ENCODE measurements at places on chromosomes 5 and 9.

DNA sequence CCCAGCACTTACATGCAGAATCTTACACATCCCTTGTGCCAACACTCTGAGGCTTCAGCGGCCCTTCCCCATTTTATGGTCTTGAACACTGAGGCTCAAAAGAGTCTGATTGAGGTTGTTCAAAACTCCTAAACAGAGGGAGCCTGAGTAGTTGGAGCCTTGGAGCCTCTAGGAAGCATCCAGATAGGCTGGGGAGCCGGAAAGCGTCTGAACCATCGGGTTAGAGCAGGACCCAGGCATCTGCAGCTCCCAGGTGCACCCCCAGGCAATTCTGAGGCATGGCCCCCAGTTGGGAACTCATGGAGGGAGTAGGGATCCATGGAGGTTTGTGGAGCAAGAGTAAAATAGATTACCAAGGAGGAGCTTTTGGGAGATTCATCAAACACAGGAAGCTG lies 3.8 kb downstream of the OLFML2A start:
- no peak for DNase-seq

- no peak for DNase-seq
These were observed 26.3 kb upstream of the TTC1 start for GRCh38 chr5:159982421-159983173.

DNA sequence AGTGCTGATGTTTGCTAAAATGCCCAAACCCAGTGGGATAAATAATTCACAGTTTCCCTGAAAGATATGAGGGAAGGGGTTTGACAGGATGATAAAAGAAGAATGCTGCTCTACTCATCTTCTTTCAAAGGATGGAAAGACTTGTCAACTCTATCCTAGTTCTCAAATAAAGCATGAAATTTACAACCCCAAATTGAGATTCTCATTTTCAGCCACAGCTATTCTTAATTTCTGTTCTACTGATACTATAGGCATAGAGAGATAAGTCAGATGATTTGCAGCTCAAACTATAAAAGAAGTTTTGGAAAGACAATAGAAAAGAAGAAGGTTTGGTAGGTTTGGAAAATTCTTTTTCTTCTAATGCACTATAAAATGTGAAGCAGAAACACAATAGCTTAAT lies 542.6 kb downstream of the CSNK1G3 start:
- DNase-seq: no peak

GRCh38 chr9:34179213-34180136 lies 632 bp downstream of the UBAP1 start:
- no peak for DNase-seq

- no peak for DNase-seq
These were observed 65.5 kb downstream of the EBF1 start for GRCh38 chr5:159034083-159034824.

GRCh38 chr5:32501071-32502002 lies 56.8 kb upstream of the ZFR start:
- no peak for DNase-seq

- no peak for DNase-seq
These were observed 17.8 kb upstream of the ZDHHC11 start for GRCh38 chr5:868428-869135.

DNA sequence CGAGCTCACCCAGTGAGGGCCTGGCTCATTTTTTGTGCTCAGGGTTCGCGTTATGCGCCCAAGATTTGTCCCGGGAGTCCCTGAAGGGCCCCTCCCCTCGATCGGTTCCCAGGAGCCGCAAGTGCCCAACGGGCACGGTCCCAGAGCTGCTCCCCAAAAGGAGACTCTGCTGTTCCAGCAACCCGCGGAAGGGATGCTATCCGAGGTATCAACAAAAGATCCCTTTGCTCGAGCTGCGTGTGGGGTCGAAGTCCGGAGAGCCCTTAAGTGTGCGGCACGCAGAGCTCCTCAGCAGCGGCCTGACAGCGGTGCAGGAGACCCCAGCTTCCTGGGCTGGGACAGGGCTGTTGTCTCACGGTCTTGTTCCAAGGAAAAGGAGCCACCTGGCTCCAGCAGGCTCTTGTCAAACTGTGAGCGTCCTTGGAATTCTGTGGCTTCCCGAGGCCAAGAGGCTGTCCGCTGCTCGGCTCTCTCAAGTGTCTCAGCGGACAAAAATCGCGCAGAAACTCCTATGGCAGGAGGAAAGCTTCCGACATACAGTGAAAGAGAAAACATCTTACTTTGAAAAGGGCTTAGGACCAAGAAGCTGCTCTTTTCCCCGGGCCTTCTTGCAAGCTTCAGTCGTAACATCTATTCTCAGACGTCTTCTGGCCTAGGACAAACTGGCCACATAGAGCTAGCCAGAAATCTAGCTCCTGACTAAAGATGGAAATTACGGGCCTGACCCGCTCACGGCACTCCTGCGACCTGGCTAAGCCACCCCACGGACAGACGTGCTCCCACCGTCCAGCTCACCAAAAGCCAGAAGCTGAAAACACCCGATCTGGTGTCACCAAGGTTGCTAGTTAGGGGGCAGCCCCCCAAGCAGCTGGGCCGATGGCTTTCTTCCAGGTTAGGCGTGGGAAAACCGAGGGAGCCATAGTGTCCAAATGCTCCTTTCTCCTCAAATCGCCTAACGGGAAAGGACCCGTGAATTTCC lies 2.6 kb upstream of the FOXB2 start:
- no peak for DNase-seq

DNA sequence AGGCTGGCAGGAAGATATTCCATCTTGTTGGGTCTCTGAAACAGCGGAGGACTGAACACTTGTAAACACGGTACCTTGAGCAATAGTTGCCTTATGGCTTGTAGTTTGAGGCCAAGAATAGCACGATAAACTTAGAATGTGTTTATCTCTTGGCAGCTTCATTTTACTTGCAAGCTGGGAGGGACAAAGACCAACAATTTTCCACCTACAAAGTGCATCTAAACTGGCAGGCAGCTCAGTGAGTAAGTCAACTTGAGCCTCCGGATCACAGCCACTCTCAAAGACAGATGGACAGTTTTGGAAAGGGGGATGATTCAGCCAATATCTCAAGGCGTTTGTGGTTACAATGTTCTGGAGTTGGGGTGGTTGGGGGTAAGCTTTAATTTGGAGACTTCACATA lies 652.6 kb downstream of the CETN3 start:
- no peak for DNase-seq

DNA sequence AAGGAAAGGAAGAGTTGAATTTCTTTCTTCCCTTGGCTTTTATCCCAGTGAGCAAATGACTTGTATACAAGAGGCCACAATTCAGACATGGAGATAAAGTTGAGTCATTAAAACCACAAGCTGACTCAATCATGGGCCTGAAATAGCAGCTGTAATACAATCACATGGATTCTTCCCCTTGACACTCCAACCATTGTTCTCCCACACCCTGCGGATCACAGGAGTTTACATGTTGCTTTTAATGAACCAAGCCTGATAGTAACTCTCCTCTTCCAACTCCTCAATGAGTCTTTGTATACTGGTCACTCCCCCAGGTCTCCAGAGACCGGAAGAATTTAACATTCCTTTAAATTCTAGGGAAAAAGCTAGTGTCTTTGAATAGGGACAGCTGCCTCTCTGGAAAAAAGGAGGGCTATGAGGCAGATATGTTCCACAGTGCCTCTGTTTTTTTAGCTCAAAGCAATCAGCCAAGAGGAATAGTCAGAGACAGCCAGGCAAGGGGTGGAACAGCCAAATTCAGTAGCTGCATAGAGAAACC lies 32.4 kb downstream of the PCDHGC5 start:
- no peak for DNase-seq

DNA sequence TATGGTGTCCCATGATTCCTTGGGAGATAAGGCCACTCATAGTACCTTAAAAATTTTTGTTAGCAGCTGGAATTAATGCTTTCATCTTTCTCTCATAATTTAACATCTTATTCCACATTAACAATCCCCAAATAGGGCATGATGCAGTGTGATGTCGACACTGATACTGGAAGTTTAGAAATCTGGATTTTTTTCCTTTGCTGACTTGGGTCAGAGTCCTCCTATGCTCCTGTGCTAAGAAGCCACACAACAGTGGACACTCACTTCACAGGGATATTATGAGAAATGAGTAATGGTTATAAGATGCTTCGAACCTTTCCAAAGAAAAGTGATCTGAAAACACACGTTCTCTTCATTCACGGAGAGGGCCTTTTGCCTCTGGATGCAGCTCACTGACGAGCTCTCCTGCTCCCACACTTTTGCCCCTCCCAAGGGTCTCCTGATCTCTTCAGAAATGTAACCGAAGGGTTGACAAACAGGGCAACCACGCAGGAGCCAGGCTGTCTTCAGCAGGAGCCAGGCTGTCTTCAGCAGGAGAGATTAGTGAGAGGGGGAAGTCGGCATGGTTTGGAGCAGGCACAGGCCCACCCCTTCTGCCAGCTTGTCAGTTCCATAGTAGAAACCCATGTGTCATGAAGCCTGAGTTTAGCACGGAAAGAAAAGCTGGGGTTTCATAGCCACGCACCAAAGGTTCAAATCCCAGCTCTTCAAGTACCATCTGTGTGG lies 247.8 kb downstream of the AOPEP start:
- DNase-seq: no peak

DNA sequence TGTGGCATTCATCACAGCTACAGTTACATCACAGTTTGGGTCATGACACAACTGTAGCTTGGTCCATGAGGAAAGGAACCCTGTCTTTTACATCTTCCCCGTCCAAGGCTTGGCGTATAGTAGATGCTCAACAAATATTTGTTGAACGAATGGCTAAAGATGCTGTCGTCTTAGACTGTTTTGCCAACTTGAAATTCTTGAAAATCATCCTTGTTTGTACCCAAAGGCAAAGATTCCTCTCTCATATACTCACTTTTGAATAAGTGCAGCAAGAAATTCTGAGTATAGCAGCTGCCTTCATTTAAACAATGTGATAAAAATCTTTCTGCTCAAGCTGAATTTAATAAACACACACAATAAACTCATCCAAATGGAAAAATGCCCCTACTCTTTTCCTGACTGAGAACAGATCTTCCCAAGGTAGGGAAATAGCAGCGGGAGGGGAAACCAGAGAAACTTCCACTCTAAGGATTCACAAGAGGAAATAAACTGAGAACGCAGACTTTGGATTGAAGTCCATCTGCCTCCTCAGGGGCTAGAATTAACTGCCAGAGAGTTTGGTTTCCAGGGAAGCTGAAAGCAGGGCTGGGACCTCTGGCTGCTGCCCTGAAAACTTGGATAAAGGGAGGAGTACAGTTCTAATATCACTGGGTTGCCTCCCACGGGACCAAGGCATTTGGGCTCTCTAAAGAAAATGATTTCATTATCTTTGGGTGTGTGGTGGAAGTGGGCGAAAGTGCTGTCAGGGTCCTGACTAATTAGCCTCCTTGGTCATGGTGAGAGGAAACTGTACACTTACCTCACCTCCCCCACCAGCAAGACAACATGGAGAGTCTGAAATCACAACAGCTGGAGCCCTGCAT lies 99.1 kb downstream of the DPYSL3 start:
- no peak for DNase-seq

- no peak for DNase-seq
These were observed 230.3 kb downstream of the PAPPA start for GRCh38 chr9:116383936-116384335.

GRCh38 chr5:173689737-173690360 lies 73.4 kb upstream of the BOD1 start:
- no peak for DNase-seq

DNA sequence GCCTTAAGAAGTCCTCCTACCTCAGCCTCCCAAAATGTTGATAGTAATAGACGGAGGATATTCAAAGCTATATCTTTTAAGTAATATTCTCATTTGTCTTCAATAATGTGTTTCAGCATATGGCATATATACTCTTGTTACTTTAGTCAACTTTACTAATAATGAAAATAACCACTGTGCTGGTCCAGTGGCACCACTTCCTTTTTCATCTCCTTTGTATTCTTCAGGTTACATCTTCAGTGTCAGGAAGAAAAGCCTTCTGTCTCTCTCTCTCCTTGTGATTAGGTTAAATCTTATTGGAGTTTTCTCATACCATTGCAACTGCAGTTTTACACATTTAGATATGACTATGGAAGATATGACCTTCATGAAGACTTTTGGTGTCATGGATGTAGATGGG lies 31.3 kb downstream of the PARP8 start:
- DNase-seq: no peak

GRCh38 chr5:103041071-103041676 lies 78.8 kb downstream of the GIN1 start:
- no peak for DNase-seq

DNA sequence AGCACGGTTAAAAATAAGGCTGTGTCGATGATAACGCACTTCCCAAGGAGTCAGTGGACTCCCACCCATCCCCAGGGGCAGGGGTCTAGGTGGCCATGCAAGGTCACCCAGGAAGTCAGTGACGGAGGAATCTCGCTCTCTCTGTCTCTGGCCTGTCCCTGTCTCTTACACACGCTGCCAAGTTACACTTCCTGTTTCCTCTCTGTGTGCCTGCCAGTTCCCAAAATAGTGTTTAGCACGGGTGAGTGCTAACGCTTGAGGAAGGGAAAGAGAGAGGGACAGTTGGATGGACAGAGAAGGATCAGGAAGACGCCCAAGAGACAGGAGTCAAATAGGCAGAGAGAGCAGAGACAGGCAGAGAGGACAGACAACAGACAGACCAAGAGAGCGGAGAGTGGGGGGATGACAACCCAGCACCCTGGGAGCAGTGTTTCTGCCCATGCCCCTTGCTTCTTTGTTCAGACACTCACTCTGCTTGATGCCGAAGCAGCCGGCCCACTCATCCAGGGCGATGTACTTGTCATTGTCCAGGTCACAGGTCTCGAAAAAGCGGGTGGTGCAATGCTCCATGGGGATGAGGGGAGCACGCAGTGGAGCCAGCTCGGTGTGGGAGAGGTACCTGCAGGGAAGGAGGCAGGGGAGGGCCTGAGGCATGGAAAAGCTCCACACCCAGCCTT lies 23.0 kb downstream of the SPARC start:
- DNase-seq: peak; percentile 65

Measured in left forelimb (tissue), 1 donor.